ENCODE measurements at places on chromosomes 11 and 22.

- DNase-seq, result no peak
Measured at GRCh38 chr11:61564936-61565696, 15.8 kb downstream of the SYT7 start.

GRCh38 chr11:123798513-123799252 is 7.5 kb downstream of the OR6M1 start:
- no peak for DNase-seq

GRCh38 chr11:116357784-116358544 is 414.8 kb downstream of the BUD13 start:
- DNase-seq, result no peak

DNA sequence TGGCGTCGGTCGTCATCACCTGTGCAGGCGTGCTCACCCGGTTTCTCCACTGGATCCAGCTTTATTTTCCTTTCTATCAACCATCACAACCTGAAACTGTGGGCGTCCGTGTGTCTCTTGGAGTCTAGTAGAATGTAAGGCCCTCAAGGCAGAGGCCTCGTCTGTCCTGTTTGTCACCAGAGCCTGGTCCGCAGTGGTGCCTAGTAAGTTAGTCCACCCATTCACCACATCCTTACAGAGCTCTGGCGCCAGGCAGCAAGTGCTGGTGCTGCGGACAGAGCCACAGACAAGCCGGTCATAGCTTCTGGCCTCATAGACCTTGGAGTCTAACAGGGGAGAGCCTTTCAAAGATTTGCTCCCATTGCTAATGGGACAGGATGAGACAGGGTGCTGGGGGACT is 64.4 kb upstream of the PARVG start:
- no peak for DNase-seq

- no peak for DNase-seq
Measured at GRCh38 chr11:115505175-115505574, 960 bp upstream of the CADM1 start.

DNA sequence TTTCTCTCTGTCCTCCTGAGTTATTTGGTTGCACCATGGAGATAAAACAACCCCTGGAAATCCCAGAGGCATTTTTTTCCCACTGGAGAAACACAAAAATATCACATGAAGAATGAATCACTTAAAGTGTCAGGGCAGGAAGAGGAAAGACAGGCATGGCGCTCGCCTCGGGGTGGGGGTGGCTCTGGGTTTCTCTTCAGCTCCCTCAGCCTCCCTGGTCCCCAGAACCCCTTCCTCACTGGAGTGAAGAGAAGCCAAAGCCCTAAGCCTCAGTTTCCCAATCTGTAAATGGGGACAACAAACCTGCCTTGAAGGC is 938 bp downstream of the SHISAL1 start:
- DNase-seq, result no peak

GRCh38 chr22:39943953-39944872 is 16.0 kb upstream of the TMA7B start:
- DNase-seq, result no peak

- DNase-seq, result no peak
Measured at GRCh38 chr11:77710358-77710757, 72.8 kb upstream of the CLNS1A start.

GRCh38 chr11:32594272-32594671 is 10.6 kb downstream of the EIF3M start:
- no peak for DNase-seq

- no peak for DNase-seq
Measured at GRCh38 chr22:49535126-49535525, 292.5 kb downstream of the BRD1 start.

DNA sequence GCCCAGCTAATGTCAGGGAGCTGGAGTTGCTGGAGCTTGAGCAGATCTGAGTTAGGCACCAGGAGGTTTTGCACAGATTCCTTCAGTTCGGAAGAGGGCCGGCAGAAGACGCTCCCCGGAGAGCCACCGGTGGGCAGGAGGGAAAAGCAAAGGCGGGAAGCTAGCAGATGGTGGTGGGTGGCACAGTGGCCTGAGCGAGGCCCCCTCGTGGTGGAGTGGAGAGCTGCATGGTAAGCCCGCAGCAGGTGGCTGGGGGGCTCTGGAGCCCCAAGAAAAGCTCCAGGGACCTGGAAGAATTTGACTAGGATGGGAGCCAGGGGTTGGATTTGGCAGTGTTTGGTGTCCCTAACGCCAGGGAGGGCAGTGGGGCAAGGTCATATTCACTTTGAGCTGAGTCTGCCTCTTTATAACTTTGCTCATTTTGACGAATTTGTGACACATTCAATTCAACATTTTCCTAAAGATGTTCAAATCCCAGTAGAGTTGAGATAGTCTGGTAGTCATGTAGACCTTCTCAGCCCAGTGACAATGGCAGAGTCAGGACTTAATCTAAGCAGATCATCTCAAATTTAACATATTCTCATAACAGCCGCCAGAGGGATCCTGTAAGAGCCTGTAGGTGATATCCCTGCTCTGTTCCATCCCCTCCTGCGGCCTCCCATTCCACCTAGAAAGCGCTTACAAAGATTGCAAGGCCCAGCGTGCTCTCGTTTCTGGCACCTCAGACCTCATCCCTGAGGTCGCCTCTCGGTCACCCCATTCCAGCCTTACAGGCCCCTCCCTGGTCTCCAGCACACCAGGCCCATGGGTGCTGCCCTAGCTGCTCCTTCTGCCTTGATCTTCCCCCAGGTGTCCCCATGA is 57.9 kb downstream of the TRIM29 start:
- no peak for DNase-seq
